Foreskin keratinocyte (primary cell): ENCODE measurements at places on chromosomes 12 and 14.

- DNase-seq: peak; percentile 47
Measured at GRCh38 chr14:90781344-90781761, 34.9 kb downstream of the TTC7B start.

- DNase-seq: no peak
Measured at GRCh38 chr14:96195441-96196081, 9.1 kb upstream of the BDKRB2 start.

GRCh38 chr14:93733231-93733630 lies 55.1 kb downstream of the PRIMA1 start:
- DNase-seq: no peak

DNA sequence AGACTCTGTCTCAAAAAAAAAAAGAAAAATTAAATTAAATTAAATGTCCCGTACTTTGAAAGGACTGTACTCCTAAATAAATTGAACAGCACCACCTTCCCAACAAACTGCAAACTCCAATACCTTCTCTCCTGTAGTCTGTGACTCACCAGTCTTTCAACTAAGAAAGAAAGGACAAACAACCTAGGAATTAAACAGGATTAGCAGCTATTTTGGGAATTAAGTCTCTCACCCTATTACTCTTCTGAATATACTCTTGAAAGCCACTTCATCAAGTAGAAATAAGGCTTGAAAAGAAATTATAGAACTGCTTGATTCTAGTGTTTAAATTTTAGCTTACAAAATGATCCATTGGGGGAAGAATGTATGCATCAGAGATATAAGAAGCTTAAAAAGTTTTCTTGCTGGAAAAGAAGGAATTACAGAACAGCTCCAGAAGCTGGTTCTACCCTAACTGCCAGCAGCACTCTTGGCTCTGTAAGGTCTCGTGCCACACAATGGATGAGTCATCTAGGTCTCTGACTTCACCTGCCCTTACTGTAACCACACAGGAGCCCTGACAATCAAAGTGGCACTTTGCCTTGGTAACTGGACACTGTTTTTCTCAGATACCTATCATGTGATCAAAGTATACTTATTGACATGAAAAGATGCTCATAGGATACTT lies 57.0 kb upstream of the CERS5 start:
- DNase-seq: no peak

GRCh38 chr12:106760184-106760531 lies 14.3 kb upstream of the RIC8B start:
- no peak for DNase-seq

GRCh38 chr12:90959538-90960139 lies 4.7 kb upstream of the CCER1 start:
- no peak for DNase-seq

GRCh38 chr14:97164021-97164420 lies 366.8 kb downstream of the VRK1 start:
- DNase-seq: no peak

GRCh38 chr14:42884100-42884499 lies 1277.4 kb downstream of the LRFN5 start:
- DNase-seq: peak; percentile 69

GRCh38 chr14:69356903-69357543 lies 41.1 kb downstream of the ERH start:
- DNase-seq: no peak

DNA sequence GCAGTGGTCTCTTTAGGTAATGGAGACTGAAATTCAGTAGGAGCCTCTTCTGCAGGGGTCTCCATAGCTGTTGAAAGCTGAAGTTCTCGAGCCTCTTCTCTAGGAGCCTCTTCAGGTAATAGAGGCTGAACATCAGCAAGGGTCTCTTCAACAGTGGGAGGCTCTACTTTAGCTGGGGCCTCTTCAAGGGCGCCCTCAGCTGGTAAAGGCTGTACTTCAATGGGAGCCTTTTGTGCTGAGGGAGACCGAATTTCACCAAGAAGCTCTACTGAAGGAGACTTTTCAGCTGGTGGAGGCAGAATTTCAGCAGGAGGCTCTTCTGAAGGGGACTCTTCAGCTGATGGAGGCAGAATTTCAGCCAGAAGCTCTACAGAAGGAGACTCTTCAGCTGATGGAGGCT lies 1.5 kb downstream of the FSCB start:
- no peak for DNase-seq

GRCh38 chr14:22535916-22536315 lies 53.1 kb downstream of the DAD1 start:
- DNase-seq: no peak

- no peak for DNase-seq
Measured at GRCh38 chr12:105267711-105268110, 31.7 kb upstream of the APPL2 start.

DNA sequence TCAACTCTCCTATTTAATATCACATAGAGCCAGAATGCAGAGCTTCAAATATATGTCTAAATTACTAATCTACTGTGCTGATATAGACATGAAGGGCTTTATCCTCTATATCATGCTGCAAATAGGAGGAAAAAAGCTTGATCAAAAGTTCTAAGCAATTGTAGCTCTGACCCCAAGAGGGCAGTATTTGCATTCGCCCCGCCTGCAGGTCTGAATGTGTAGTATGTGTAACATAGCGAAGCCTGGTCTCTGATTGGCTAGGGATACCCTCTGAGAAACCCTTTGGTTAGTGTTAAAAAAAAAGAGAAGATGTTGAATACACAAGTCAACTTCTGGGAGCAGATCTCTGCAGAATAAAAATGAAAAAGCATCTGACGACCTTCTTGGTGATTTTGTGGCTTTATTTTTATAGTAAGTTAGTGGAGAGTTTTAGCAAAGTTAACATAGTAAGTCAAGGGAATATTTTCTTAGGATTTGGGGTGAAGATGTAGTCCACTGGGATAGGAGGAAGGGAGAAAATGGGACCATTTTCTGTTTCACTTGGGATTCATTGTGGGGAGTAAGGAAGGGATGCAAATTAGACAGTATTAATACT lies 151.6 kb upstream of the OR4E1 start:
- peak; percentile 37 for DNase-seq

- no peak for DNase-seq
Measured at GRCh38 chr14:77208291-77208978, 26.8 kb downstream of the TMEM63C start.

DNA sequence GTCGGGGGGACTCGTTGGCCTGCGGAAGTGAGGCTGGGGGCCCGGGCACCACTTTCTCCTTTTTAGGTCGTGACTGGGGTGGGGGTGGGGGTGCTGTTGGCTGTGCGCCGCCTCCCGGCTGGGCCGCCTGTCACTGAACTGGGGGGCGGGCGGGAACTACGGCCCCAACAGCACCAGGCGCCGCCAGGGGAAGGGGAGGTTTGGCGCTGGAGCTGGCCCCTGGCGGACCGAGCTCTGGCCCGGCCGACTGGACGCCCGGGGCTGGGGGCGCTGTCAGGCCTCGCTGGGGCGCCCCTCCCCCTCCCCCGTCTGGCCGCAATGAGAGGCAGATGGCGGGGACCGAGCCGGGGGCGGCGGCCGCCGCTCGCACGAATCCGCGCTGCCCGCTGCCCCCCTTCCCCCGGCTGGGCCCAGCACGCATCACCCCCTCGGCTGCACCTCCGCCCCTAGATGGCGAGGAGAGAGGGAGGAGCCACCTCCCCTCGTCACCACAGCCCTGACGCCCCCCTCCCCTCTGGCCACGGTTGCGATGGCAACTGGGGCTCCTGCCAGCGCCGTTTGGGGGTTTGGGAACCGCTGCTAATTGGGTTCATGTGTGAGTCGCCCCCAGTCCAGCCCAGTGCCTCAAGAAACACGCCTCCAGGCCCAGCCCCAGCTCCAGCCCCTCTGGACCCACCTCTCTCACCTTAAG lies 723 bp downstream of the NFATC4 start:
- no peak for DNase-seq

GRCh38 chr14:89131004-89131750 lies 285.9 kb downstream of the FOXN3 start:
- DNase-seq: no peak

DNA sequence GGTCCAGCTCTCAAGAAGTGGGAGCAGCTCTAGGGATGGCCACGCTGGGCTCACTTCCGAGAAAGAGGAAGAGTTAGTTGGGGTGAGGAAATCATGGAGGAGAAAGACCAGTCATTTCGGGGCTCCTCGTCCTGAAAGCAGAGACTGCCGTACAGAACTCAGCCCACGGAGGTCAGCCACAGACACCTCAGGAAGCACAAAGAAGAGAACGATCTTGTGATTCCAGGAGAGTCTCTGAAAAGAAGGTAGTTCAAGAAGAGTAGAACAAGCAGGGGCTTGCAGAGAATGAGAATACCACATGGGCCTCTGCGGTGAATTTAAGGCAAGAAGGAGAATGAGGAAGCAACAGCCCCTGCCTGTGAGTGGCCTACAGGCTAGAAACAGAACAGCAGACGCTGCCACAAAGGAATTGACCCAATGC lies 311.9 kb downstream of the CACNA1C start:
- DNase-seq: no peak

DNA sequence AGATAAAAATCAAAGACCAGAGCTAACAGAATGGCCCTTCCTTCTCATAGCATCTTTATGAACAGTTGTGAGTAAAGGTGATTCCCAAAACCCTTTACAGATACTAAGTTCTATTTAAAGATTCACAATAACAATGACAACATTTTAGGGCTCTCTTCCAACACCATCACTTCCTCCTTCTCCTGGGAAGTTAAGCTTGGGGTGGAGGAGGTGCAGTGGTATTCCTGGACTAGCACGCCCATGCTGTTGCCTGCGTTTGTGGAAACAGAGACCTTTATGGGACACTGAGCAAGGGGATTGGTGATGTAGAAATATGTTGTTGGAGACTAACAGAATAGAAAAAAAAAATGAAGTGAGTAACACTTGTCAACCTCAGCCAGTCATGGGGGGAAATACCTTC lies 22.5 kb downstream of the SYNE2 start:
- peak; percentile 74 for DNase-seq

GRCh38 chr12:1117371-1117770 lies 126.3 kb downstream of the ERC1 start:
- DNase-seq: no peak

DNA sequence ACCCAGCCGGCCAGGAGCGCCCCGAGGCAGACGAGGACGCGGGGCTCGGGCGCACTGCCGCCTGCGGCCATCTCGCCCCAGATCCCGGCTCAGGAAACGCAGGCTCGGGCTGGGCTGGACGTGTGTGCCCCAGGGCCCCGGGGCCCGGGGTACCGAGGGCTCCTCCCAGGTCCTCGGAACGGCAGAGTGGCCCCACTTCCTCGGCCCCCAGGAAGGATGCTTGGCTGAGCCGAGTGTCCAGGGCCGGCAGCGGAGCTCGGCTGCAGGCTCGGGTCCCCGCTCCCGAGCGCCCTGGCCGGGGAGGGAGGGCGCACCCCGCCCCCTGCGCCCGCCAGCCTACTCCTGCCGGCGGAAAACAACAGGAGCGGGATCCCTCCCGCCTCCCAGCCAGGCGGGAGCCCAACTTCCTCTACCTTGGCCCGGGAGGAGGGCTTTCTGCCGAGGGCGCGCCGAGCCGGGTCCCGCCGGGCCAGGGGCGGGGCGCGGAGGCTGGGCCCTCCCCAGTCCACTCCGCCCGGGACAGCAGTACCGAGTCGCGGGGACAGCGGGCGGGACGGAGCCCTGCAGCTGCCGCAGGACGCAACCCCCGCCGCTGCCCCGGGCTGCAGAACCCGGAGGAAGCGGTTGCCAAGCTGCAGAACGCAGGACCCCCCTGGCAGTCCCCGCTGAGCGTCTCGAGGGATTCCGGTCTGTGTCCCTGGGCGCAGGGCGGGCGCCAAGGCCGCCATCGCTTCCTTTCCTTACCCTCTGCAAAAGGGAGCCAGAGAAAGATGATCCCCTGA lies at the start of gene VSIG10:
VSIG10 (minus strand) TSS at position 411 of the 782 bp plus-strand sequence; CDS start at position 71, 340 bp downstream.
- DNase-seq: peak; percentile 26

DNA sequence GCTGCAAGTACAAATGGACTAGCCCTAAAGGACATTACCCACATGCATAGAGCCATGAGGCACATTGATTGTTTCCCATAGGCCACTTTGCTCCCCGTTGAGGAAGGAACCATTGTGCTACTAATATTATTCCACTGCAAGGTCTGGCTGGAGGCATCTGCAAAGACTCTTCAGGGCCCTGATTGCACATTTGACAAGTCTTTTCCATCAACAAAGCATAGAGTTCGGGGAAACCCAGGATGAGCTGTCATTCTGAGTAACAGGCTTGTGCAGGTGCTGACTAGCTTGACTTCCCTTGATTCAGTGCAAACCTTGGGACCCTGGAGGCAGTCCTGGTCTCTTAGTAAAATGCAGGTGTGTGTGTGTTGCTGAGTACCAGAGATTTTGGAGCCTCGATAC lies 73.8 kb downstream of the SUSD6 start:
- DNase-seq: peak; percentile 96

DNA sequence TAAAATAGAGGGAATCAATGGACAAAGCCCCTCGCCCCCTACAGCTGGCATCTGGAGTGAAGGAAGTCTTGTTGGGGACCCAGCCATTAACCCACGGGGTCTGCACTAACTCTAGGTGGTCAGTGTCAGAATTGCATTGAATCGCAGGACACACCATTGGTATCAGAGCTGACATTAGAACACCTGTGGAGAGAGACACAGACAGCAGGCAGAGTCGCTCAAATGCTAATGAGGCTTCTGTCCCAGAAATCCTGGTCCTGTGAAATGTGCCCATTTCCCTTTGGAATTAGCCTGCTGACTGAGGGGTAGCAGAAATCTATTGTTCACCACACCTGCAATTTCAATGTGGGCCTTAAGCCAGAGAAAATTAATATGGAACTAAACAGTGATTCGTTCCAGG lies 33.0 kb downstream of the TMEM132D start:
- DNase-seq: no peak

DNA sequence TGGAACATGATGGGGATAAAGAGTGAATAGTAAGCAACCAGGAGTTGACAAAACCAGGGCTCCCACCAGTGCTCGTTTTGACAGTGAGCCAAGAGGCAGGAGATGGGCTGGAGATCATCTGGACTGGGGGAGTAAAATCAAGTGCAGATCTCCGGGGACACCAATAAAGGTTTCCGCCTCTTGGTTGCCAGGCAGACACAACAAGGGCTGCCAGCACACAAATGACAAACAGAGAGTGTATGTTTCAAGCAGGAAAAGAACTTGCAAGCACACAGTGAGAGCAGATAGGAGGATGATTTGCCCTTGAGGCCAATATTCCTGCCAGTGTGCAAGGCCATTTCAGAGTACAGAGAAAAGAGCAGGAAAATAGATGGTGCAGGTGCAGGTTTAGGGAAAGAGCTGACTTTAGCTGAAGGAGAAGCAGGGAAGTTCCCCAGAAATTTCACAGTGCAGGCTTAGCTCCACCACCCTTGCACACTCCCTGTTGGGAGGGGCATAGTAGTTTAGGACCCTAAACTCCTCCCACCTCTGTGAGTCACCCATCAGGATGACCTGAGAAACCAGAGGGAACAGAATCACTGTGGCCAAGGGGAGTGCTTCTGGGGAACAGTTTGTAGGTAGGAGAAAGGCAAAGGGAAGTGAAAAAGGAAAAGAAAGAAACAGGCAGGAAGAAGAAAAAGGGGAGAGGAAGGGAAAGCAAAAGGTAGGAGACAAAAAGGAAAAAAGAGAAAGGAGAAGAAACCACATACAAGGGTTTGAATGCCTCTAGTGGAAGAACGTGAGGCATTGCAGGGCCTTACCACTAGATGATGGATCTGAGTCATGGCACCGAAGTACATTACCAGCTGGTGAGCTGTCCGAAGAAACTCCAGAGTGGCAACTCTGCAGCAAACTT lies 404.4 kb downstream of the SLC6A15 start:
- peak; percentile 93 for DNase-seq
